Activated CD4-positive, alpha-beta memory T cell treated with anti-CD3 and anti-CD28 coated beads for 36 hours (primary cell): ENCODE measurements at places on chromosomes 5 and 9. TPM values are rescaled to one million over a fixed set of nuclear protein-coding genes. Genes with fewer than 3 reads are reported as not detected.
A peak's percentile ranks its signal among the peaks of the same experiment; 100 is the strongest.

The NEUROG1 gene
- not detected for total RNA-seq

The IFNB1 gene
- 1.7 TPM for total RNA-seq

The CDX1 gene
- total RNA-seq: not detected

The FOXD4L4 gene
- total RNA-seq: not detected

GRCh38 chr5:153400931-153401330 lies 89.5 kb upstream of the GRIA1 start:
- no peaks in the 10 kb centered on the region for H3K4me1 ChIP-seq
- H3K36me3 ChIP-seq: no peaks in the 10 kb centered on the region

GRCh38 chr9:101311758-101312420 lies 72.9 kb downstream of the BAAT start:
- no peak overlapping the region for H3K4me3 ChIP-seq
- H3K4me1 ChIP-seq: no peaks in the 10 kb centered on the region
- peaks cover 3% of the 10 kb centered on the region for H3K27me3 ChIP-seq
- H3K36me3 ChIP-seq: no peaks in the 10 kb centered on the region

GRCh38 chr5:150616506-150616905 lies 24.0 kb upstream of the SYNPO start:
- H3K36me3 ChIP-seq: no peaks in the 10 kb centered on the region
- peaks cover 7% of the 10 kb centered on the region for H3K27me3 ChIP-seq
- H3K4me1 ChIP-seq: peaks cover 9% of the 10 kb centered on the region
- DNase-seq: no peak

DNA sequence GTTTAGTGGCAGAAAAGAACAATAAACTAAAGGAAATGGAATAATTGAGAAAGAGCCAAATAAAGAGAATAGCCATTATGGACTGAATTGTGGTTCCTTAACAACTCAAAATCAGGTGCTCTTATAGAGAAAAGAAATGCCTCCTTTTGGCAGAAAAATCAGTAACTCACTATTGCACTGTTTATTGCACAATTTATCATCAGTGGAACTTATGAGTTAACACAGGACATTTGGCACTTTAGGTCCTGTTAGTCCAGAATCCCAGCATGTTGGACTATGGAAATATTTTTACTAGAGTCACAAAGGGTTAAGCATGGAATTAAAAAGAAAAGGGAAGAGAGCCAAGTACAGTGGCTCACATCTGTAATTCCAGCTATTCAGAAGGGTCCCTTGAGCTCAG lies 53.8 kb upstream of the JMY start:
- H3K36me3 ChIP-seq: no peaks in the 10 kb centered on the region
- H3K27ac ChIP-seq: no peak overlapping the region
- no peak overlapping the region for H3K4me3 ChIP-seq
- H3K4me1 ChIP-seq: no peaks in the 10 kb centered on the region
- H3K27me3 ChIP-seq: no peaks in the 10 kb centered on the region

DNA sequence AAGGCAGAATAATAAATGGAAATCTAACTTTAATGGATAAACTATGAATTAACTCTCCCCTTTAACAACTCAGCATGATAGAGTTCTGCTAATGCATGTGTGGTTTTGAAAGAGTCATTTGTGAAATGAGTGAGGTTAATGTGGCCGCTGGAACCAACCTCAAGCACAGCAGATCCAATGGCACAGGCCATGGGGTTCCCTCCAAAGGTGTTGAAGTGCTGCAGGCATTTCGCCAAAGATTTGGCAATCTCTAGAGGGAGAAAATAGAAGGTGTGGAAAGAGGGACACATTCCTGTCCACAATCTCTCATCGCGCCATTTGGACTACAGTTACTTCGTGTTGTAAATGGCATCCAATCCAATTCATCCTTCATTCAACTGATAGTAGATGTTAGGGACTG lies 35.0 kb downstream of the AGXT2 start:
- H3K4me1 ChIP-seq: no peaks in the 10 kb centered on the region
- H3K4me3 ChIP-seq: no peak overlapping the region
- no peak overlapping the region for H3K27ac ChIP-seq
- DNase-seq: no peak

The HTR1A gene
- total RNA-seq: not detected

The ZNG1A gene
- 36.8 TPM for total RNA-seq

GRCh38 chr9:87531370-87532295 lies 34.0 kb downstream of the DAPK1 start:
- no peaks in the 10 kb centered on the region for H3K36me3 ChIP-seq
- H3K4me3 ChIP-seq: no peak overlapping the region
- DNase-seq: no peak
- H3K4me1 ChIP-seq: peaks cover 10% of the 10 kb centered on the region

- no peak overlapping the region for H3K4me3 ChIP-seq
- no peaks in the 10 kb centered on the region for H3K4me1 ChIP-seq
- H3K27me3 ChIP-seq: no peaks in the 10 kb centered on the region
- no peaks in the 10 kb centered on the region for H3K36me3 ChIP-seq
- no peak overlapping the region for H3K27ac ChIP-seq
Observed at GRCh38 chr9:102631559-102631958, 363.6 kb upstream of the CYLC2 start.

GRCh38 chr5:69152731-69153130 lies 14.2 kb upstream of the CCNB1 start:
- no peak overlapping the region for H3K4me3 ChIP-seq
- no peaks in the 10 kb centered on the region for H3K4me1 ChIP-seq
- no peaks in the 10 kb centered on the region for H3K36me3 ChIP-seq

GRCh38 chr5:178232920-178233429 lies 373 bp upstream of the PHYKPL start:
- no peaks in the 10 kb centered on the region for H3K27me3 ChIP-seq
- H3K36me3 ChIP-seq: peaks cover 34% of the 10 kb centered on the region
- peak overlapping the region; percentile 83 for H3K27ac ChIP-seq
- H3K4me3 ChIP-seq: peak overlapping the region; percentile 67

The WNT8A gene
- total RNA-seq: not detected

The OTULINL gene
- 12.3 TPM for total RNA-seq

The OR2Y1 gene
- total RNA-seq: not detected

DNA sequence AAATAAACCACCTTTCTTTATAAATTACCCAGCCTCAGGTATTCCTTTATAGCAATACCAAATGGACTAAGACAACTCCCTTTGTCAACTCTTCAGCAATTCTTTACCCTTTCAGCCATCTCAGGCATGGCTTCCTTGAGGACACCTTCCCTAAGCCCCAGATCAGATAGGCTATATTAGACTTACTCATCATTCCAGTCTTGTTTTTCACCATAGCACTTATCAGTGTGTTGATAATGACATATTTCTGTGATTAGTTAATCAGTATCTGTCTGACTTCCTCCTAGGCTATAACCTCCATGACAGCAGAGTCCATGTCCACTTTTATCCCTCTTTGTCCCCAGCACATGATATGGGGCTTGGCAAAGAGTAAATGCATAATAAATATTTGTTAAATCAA lies 238.1 kb downstream of the ACTL7B start:
- no peak overlapping the region for H3K27ac ChIP-seq
- H3K4me1 ChIP-seq: no peaks in the 10 kb centered on the region
- H3K27me3 ChIP-seq: no peaks in the 10 kb centered on the region
- H3K4me3 ChIP-seq: no peak overlapping the region

DNA sequence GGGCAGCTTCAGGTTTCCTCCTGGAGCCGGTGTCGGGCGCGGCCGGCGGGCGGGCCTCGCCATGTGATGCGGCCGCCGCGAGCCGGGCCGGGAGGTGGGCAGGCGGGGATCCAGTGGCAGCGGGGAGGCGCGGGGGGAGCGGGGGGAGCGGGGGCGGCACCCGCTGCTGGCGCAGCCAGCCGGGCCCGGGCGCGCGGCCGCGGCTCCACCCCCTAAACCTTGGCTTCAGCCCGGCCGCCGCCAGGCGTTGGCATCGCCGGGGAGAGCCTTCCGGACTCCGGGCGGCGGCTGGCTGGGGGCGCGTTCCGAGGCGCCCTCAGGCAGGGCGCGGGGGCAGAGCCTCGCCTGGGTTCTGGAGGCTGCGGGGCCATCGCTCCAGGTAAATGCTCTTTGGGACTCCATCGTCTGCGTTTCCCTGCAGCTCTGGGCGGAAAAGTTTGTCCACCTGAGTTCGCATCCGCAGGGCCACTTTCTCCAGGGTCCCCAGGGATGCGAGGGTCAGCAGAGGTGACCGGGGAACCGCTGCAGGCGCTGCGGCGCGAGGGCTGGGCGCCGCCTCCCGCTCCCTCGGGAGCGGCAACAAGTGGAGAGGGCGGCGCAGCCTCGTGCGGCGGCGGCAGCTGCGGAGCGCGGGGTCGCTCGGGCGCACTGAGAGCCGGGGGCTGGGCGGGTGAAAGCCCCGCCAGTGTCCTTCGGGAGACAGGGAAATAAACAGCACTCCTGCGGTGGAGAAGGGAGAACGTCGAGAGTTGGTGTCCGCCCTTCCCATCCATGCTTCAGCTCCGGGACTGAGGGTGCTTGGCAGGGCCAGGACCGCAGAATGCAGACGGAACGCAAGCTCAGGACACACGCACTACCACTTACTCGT lies at the start of gene ARHGEF28:
ARHGEF28 (plus strand) TSS at position 253 of the 868 bp plus-strand sequence. CDS start 58,656 bp downstream, outside the sequence.
- H3K4me3 ChIP-seq: peak within 1 kb of the TSS; percentile 45
- peak; percentile 35 for DNase-seq
- no peak within 1 kb of the TSS for H3K27ac ChIP-seq
- peaks cover 46% of the 10 kb centered on the region for H3K27me3 ChIP-seq
- peaks cover 2% of the 10 kb centered on the region for H3K4me1 ChIP-seq

DNA sequence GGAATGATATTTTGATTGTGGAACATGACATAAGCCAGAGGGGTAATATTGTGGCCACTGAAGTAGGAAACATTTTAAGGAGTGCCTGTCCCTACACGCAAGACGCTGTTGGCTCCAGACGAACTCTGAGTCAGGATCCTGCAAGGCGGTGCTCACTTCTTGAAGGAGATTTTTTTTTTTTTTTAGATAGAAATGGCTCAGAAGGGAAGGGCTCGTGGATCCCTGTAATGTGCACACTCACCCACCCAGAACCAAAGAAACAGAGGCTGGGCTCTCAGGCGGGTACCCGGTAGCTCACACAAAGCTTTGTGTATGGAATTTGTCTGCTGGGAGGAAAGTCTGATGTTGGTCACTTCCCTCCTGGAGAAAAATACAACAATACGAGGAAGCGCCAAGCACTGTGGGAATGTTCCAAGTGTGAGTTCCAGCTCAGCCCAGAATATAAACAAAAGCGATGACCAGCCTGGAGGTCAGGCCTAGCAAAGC lies 25.7 kb downstream of the RAPGEF1 start:
- no peak for DNase-seq
- H3K27me3 ChIP-seq: no peaks in the 10 kb centered on the region
- H3K4me3 ChIP-seq: no peak overlapping the region

DNA sequence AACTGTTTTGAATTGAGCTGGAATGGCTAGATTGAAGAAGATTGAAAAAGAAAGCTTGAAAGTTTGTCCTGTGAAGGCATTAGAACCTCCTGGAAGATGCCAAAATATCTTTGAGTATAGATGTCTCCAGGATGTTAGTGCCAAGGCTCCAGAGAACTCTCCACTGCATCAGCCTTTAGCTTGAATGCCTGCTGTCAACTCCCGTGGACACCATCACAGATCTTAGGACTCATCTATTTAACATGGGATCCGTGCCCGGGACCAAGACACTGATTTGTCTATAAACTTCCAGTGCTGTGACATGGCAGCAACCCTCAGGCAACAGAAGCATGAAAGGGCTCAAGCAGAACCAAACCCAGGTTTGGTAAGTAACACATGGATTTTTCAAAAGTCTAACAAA lies 670.9 kb upstream of the ST8SIA4 start:
- H3K27ac ChIP-seq: no peak overlapping the region
- peaks cover 2% of the 10 kb centered on the region for H3K27me3 ChIP-seq
- H3K4me1 ChIP-seq: no peaks in the 10 kb centered on the region
- no peaks in the 10 kb centered on the region for H3K36me3 ChIP-seq
- DNase-seq: no peak

The BAAT gene
- total RNA-seq: not detected
